ENCODE measurements at places on chromosomes 16 and 17. TPM values are rescaled to one million over a fixed set of nuclear protein-coding genes. Genes with fewer than 3 reads are reported as not detected.

DNA sequence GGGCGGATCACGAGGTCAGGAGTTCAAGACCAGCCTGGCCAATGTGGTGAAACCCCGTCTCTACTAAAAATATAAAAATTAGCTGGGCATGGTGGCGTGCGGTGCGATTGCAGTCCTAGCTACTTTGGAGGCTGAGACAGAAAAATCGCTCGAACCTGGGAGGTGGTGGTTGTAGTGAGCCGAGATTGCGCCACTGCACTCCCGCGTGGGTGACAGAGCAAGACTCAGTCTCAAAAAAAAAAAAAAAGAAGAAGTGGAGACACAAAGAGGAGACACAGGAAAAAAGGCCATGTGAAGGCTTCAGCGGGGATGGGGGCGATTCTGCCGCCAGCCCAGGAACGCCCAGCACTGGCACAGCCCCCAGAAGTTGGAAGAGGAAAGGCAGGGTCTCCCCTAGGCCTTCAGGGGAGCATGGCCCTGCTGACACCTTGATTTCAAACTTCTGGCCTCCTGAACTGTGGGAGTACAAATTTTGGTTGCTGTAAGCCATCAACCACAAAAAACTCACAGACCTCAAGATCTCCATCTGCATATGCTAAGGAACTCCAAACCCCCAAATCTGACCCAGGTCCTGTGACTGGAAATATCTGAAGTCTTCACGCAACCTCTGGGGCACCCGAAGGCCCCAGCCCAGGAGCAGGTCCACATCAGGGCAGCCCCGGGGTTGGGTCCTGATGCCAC, 7.0 kb downstream of the SGSH start:
- H3K27me3 ChIP-seq: no peaks in the 10 kb centered on the region
- H3K27ac ChIP-seq: no peak overlapping the region

The CUEDC1 gene
- 0.36 TPM for total RNA-seq

DNA sequence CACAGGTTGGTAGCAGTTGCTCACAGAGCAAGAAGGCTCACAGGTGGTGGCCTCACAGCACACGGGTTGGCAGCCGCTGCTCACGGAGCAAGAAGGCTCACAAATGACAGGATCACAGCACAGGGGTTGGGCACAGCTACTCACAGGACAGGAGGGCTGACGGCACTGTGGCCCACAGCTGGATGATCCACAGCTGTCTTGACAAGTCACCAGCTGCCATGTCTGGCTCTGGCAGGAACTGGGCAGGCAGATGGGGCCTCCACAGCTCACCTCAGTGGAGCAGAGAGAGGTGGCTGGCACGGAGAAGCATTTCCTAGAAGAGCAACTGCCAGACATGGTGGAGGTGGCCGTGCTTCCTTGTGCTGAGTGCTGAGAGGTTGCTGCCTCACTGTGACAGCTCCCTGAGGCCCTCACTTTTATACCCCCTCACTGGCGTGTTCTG, at the start of gene KRTAP16-1:
KRTAP16-1 (minus strand) TSS at position 392 of the 442 bp plus-strand sequence; CDS start at position 336, 56 bp downstream.
- peaks cover 46% of the 10 kb centered on the region for H3K4me1 ChIP-seq
- H3K27ac ChIP-seq: peak within 1 kb of the TSS; percentile 82
- H3K27me3 ChIP-seq: no peaks in the 10 kb centered on the region

The KRTAP4-9 gene
- not detected for total RNA-seq

DNA sequence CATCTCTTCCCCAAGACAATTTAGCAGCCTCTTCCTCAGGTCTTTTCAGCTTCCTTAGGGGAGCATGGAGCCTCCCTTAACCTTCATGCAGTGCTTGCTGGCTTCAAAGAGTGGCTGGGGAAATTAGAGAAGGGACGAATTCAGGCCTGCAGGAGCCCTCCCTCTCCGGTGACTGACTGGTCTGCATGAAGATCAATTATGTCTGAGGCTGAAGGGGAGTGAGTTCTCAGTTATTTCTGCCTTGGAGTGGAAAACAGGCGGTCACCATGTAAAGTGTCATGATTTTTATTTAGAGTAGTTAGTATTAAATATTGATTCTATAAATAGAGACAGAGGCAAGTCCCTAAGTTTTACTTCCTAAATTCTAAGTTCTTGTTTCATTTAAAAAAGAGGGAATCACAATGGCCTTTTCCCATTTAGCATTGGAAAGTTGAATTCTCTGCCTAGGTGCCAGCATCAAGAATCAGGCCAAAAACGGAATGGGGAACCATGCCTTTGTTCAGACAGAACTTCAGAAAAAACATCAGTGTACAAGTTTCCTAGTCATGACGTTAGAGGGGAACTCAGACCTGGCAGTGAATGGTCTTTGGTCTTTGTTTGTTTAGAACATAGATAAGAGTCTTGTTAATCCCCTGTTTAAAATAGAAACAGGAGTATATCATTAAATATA, 4.4 kb downstream of the GABARAPL2 start:
- H3K27me3 ChIP-seq: no peaks in the 10 kb centered on the region
- H3K4me1 ChIP-seq: peaks cover 47% of the 10 kb centered on the region
- no peak overlapping the region for H3K4me3 ChIP-seq
- no peak for DNase-seq

DNA sequence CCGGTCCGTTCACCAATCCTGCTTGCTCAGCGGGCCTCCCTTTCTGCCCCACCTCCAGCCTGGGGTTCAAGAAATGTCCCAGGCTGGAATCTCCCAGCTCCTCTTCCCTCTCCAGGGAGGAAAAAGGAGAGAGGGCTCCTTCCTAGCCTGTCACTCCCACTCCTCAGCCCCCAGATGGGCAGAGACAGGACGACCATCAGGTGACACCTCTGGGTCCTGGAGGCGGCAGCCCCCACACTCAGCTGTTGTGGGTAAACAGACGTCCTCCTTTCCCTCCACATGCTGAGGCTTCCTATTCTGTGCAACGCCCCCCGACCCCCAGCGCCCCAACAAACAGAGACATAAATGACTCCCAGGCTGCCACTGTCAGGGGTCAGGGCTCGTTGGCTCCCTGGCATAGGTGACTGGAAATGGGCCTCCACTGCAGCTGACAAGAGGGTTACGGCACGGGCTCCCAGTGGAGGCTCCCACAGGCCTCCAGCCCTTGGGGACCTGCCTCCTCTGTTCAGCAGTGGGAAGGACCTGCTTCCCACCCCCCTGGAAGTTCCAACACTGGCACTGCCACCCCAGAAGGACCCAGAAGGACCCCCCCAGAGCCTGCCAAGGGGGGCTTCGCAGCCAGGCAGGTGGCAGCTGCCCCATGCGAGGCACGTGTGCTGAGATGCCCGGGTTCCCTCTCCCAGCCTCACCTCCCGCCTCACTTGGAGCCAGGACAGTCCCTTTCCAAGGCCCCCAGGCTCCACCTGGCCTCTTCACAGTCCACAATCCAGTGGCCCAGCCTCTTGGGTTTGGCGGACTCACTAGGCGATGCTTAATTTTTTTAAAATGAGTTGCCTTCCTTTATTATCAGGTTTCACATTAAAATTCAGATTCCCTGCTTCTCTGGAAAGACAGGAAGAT, 232.3 kb downstream of the KATNIP start:
- no peak overlapping the region for H3K4me3 ChIP-seq
- no peak for DNase-seq

The TSPOAP1 gene
- total RNA-seq: 22.7 TPM

The GPRC5C gene
- total RNA-seq: 0.40 TPM

DNA sequence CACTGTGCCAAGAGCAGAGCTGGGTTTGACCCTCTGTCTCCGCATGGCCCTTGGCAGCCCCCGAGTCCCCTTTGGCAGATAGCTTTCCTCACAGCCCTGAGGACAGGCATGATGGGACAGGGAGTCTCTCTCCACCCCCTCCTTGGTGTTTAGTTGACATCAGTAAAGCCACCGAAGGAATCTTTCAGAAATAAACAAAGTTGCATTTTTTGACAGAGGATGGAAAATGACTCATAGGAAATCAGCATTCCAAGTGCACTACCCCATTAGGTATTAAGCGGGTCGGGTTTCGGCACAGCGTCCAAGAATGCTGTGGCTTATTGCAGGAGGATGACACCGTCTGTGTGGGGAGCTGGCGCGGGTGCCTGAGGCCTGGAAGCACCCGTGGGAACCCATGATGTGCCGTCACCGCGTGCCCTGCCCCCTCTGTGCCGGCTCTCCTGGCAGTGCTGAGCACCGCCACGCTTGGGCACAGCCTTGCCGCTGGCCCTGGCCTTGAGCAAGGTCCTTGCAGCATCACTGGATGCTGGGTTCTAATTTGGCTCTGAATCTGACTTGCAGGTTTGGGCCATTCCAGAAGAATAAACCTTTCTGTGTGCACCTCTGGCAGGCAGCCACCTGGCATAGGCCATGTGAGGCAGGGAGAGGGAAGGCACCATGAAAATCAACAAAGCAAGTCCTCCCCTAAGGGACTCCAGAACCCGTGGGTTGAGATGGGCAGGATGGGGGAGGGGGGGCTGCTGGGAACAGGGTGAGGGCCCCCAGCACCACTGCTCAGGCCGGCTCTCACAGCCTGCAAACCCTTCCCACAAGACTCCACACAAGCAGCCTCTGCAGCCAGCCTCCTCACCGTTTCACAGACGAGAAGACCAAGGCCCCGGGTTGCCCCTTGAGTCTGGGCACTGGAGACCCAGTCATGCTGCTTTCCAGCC, 50.5 kb upstream of the ZNF469 start:
- H3K27me3 ChIP-seq: peaks cover 6% of the 10 kb centered on the region
- no peak overlapping the region for H3K27ac ChIP-seq
- no peak overlapping the region for H3K4me3 ChIP-seq
- H3K4me1 ChIP-seq: peaks cover 6% of the 10 kb centered on the region
